Stimulated activated CD4-positive, alpha-beta T cell treated with anti-CD3 and anti-CD28 coated beads, Interleukin-4, amount 100 ng/mL, for 24 hours (primary cell): ENCODE measurements at places on chromosomes 4 and X.

DNA sequence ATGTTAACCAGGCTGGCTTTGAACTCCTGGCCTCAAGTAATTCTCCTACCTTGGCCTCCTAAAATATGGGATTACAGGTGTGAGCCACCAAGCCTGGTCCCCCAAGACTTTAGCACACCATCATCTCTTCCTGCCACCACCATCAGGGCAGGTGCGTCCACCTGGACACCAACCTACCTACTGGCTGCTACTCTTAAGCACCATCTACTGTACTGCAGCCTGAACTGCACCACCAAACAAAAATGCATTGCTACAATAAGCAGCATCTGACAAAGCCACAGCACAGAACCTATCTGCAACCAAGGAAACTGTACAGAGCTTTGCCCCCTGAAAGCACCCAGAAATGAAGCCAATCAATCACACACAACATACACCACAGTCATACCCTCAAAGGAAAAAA is 139.7 kb downstream of the EFHC2 start:
- no peak for DNase-seq

- no peak for DNase-seq
These were observed 168.9 kb upstream of the PUDP start for GRCh38 chrX:7316887-7317286.

GRCh38 chr4:181819946-181820345 is 423.3 kb upstream of the TENM3 start:
- no peak for DNase-seq

GRCh38 chr4:144565527-144566195 is 80.3 kb upstream of the HHIP start:
- no peak for DNase-seq

DNA sequence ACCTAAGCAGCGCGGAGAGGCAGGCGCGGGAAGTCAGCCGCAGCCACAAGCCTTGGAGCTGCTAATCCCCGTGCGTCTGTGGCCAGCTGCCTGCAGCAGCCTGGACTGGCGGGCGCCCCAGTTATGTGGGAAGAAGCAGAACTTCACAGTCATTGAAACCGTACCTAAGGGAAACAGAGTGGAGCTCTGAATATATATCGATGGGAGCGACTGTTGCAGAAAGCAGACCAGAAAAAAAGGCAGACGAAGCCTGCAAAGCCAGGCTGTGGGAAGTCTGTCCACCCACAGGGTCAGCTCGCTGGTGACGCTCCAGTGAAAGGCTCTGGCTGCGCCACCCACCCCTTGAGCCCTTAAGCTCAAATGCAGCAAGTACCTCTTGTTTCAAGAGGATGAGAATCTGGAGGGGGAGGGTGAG is 24.7 kb downstream of the KCNE5 start:
- DNase-seq = no peak

GRCh38 chr4:1592709-1593417 is 91.2 kb downstream of the FAM53A start:
- no peak for DNase-seq

GRCh38 chr4:79141530-79141929 is 184.3 kb downstream of the NAA11 start:
- DNase-seq = no peak

- DNase-seq = no peak
These were observed 19.7 kb downstream of the FAM47A start for GRCh38 chrX:34112459-34112858.

GRCh38 chrX:40279762-40280161 is 182.0 kb upstream of the BCOR start:
- no peak for DNase-seq

DNA sequence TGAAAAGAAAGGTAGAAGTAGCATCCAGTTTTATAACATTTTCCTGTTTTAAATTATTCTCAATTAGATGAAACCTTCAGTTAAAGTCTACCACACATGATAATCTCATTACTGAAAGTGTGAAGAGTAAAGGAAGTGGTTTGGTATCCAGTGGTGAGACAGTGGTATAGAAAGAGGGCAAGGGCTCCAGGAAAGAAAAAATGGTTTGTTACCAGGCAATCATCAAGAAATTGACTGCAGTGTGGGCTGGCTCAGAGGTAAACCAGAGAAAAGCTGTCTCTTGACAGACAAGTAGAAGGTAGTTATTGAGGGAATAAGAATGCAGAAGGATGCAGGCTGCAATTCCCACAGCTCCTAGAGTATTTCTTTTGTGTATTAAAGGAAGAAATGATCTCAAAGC is 406.2 kb downstream of the TLL1 start:
- DNase-seq = no peak

GRCh38 chr4:140533951-140534480 is 10.0 kb downstream of the ELMOD2 start:
- DNase-seq = no peak

DNA sequence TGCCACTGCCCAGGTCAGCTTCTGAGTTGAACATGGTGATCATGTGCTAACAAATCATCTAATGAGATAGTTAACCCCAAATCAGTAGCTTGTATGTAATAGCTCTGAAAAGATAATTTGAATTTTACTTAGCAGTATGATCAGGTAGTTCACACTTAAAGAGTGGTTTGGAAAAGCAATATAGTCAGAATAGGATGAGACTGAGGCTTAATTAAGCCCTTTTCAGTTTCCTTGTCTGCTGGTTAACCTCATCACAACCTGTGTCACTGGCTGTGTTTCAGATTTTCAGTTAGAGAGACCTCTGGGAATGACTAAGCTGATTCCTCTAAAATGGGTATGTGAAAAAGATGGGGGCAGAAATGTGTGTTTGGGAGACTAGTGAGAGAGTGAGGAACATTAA is 38.1 kb downstream of the GPR174 start:
- peak; percentile 22 for DNase-seq

DNA sequence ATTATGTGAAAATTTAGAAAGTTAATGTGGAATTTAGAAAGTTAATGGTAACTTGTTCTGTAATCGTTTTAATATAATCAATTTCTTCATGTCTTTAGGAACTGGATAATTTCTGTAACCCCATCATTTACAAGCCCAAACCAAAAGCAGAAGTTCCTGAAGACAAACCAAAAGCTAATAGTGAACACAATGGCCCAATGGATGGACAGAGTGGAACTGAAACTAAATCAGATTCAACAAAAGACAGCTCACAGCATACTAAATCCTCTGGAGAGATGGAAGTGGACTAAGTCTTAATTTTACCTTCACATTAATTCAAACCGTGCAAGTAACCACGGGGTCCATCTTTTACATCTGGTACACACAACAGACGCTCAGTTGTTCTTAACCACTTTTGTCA is 48.1 kb upstream of the PLK4 start:
- DNase-seq = no peak

DNA sequence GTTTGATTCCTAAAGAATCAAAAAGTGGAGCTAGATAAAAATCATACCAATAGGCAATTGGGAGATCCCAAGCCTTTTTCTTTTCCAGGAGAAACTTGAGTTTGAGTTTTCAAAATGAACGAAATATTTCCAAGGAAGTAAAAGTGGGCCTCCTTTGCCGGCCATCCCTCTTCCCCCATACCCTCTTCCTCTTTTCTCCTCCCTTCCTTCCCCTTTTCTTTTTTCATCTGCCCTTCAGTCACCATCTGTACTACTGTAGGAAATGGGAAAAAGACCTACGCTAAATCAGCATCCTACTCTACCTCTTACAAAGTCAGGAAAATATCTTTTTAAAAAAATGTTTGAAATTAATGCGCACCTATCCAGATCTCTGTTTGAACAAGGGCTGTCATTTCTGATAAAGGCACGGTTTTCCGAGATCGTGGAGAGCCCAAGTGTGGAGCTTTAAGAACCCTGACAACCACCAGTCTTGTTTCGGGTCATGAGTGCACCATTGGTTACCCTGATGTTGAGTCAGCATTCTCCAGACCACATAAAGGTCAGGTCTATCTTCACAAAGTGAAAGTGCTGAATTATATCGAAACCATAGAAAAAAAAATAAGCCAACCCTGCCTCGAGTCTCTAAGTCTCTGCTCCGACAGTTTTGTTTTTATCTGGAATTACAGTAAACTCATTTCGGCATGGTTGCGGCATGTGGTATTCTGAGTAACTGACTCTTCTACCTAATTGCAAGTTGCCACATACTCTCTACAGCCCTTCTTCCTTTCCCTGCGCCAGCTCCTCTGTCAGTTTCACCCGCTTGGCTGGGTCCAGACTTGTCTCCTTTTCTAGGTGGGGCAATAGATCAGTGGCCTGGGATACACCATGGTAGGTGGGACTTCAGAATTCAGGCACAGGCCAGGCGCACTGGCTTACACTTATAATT is 140.2 kb upstream of the KLF3 start:
- peak; percentile 72 for DNase-seq

- no peak for DNase-seq
These were observed 35.7 kb downstream of the APBB2 start for GRCh38 chr4:41178372-41179370.

DNA sequence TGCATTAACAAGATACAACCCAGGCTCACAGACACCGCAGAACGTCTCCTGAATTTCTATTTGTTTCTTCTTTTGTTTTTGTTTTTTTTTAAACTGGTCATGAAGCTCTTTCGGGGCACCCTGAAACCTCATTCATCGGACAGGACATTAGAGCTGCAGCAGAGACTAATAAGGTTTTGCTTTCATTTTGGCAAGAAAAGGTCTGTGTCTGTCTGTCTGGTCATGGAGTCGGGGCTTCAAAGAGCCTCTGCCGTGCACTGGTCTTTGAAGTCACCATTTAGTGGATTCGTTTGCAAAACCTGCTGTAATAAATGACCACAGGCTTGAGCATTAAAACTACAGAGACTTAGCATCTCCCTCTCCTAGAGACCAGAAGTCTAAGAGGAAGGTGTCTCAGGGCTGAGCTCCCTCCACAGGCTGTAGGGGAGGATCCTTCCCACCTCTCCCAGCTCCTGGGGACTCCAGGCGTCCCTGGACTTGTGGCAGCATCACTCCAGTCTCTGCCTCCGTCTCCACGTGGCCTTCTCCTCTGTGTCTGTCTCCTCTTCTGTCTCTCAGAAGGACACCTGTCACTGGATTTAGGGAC is 247.5 kb downstream of the CRLF2 start:
- DNase-seq = no peak

DNA sequence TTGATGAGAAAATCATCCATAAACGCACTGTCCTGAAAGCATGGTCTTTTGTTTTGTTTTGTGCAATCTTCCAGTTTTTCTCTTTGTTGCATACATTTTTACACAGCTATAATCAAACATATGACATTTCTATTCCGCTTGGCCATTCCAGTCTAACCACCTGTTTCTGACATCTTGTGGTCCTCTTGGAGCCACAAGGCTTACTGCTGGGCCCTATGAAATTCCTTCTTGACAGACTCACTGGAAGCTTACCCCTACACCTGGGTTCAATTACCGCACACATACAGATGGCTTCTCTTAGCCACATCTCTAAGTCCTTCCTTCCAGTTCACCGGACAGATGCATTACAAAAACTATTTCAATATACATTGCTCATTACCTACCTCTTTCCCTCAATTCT is 72.4 kb downstream of the PAPSS1 start:
- no peak for DNase-seq

GRCh38 chrX:33032700-33033099 is 178.6 kb downstream of the DMD start:
- no peak for DNase-seq

- DNase-seq = no peak
These were observed 34.9 kb upstream of the FHDC1 start for GRCh38 chr4:152901205-152901604.

DNA sequence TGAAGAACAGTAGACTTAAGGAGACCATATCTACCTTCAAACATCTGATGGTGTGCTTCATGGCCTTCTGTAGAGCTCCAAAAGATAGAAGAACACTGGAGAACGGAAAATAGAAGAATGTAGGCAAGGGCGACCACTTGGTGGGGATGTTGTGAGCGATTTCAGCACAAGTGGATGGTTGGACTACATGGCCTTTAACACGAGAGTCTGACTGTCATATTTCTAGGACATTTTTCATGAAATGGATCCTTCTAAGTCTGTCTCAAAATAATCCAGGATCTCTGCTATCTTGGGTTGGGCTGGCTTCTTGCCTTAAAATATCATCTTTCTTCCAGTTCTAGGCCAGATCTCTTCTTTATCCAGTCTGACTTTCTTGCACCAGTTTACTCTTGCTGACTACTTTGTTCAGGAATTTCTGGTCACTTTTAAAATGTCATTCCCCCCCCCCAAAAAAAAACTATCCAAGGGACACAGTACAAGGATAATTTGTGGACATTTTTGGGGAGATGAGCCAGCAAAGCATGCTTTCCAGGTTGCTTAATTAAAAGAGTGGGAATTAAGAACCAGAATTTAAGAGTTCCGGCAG is 1.2 kb upstream of the MID1IP1 start:
- DNase-seq = no peak

- DNase-seq = peak; percentile 7
These were observed 52.9 kb downstream of the SUPT20HL2 start for GRCh38 chrX:24260842-24261550.

- DNase-seq = no peak
These were observed 105.2 kb upstream of the LRPAP1 start for GRCh38 chr4:3637326-3638016.

DNA sequence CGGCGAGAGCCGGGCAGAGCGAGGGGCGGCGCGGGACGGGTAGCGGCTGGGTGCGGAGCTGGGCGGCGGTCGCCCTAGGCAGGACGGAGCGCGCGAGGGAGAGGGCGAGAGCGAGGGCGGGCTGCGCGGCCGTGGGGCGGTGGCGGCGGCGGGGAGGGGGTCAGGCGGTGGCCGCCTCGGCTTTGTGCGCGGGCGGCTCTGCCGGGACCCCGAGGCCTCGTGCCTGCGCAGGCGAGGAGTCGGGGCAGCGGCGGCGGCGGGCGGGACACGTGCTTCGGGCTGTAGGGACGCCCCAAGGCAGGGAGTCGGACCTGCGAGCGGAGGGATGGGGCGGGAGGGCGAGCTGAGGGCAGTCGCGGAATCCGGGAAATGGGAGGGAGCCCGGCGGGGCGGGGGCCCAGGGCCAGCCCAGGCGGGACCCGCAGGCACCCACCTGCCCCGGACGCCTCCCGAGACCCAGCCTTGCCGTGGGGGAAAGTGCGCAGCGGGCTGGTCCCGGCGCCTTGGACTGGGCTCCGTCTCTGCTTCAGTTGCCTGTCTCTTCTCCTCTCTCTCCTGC is 465 bp downstream of the BMPR1B start:
- no peak for DNase-seq

GRCh38 chr4:5448221-5448620 is 260.1 kb downstream of the EVC2 start:
- DNase-seq = no peak

GRCh38 chr4:156634612-156635011 is 337.0 kb downstream of the PDGFC start:
- no peak for DNase-seq

DNA sequence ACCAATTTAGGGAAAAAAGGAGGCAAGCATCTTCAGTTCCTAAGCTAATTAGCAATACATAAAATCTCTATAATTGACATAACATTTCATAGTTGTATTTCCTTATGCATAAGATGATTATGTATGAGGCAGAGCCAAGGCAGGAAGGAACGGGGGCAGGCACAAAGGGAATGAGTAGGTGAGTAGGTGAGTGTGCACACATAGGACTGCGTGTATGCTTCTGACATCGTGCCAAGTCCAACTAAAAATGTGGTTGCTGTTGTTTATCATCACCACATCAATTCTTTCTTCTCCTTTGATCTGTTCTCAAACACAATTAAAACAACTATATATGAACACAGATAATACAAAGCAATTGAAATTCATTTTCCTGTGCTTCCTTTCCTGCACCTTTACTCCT is 131.2 kb downstream of the UNC5C start:
- no peak for DNase-seq

GRCh38 chr4:2932321-2932950 is 30.8 kb downstream of the NOP14 start:
- no peak for DNase-seq

- DNase-seq = no peak
These were observed 8.1 kb upstream of the TBC1D25 start for GRCh38 chrX:48531358-48531959.

- DNase-seq = no peak
These were observed 297.9 kb downstream of the ARHGAP10 start for GRCh38 chr4:148029781-148030180.

- no peak for DNase-seq
These were observed 122.1 kb upstream of the DIPK2B start for GRCh38 chrX:45322820-45323219.
